Cortex of kidney (tissue), 1 donor: ENCODE measurements at places on chromosomes 4 and X.

GRCh38 chr4:82543131-82543530 is 18.7 kb downstream of the TMEM150C start:
- DNase-seq, result no peak

GRCh38 chr4:47372561-47372960 is 90.9 kb downstream of the COMMD8 start:
- DNase-seq, result no peak

DNA sequence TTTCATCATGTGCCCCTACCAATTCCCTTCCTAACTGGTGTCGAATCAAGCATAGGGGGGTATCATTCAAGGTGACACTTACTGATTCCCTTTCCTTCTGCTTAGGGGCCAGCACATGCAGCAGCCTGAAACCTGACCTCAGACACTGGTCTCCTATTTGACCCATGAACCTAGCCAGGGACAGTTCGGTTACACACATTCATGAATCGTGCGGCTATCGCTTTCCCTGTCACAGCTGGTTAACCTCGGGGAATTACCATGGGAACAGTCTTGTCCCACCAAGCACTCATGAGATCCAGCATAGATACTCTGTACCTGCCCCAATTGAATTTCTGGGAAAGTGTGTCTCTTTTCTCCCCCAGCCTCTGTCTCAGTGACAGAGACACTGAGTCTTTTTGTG is 140.4 kb downstream of the ZNF674 start:
- DNase-seq, result no peak

GRCh38 chr4:188268131-188268908 is 129.1 kb downstream of the TRIML1 start:
- DNase-seq, result no peak

- DNase-seq, result no peak
Observed at GRCh38 chrX:1871887-1872286, 257.0 kb downstream of the ASMT start.

GRCh38 chr4:176413171-176413570 is 93.4 kb downstream of the SPCS3 start:
- no peak for DNase-seq

DNA sequence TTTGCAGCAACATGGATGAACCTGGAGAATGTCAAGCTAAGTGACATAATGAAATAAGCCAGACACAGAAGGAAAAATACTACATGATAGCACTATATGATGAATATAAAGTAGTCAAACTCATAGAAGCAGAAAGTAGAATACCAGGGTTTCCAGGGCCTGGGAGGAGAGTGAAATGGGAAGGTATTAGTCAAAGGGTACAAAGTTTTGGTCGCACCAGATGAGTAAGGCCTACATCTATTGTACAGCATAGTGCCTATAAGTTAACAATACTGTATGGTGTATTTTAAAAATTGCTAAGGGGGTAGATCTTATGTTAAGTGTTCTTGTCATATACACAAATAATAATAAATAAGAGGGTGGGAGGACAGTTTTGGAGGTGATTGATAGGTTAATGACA is 41.5 kb downstream of the ENOX2 start:
- DNase-seq, result no peak

- no peak for DNase-seq
Observed at GRCh38 chr4:123599920-123600810, 203.6 kb downstream of the SPRY1 start.

DNA sequence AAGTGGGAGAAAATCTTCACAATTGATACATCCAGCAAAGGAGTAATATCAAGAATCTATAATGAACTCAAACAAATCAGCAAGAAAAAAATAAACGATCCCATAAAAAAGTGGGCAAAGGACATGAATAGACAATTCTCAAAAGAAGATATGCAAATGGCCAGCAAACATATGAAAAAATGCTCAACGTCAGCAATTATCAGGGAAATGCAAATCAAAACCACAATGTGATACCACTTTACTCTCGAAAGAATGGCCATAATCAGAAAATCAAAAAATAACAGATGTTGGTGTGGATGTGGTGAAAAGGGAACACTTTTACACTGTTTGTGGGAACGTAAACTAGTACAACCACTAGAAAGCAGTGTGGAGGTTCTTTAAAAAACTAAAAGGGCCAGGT is 114.3 kb upstream of the CCSER1 start:
- no peak for DNase-seq

GRCh38 chrX:53950130-53950733 is 94.0 kb downstream of the PHF8 start:
- no peak for DNase-seq

GRCh38 chr4:15855804-15856475 is 77.8 kb downstream of the CD38 start:
- no peak for DNase-seq

DNA sequence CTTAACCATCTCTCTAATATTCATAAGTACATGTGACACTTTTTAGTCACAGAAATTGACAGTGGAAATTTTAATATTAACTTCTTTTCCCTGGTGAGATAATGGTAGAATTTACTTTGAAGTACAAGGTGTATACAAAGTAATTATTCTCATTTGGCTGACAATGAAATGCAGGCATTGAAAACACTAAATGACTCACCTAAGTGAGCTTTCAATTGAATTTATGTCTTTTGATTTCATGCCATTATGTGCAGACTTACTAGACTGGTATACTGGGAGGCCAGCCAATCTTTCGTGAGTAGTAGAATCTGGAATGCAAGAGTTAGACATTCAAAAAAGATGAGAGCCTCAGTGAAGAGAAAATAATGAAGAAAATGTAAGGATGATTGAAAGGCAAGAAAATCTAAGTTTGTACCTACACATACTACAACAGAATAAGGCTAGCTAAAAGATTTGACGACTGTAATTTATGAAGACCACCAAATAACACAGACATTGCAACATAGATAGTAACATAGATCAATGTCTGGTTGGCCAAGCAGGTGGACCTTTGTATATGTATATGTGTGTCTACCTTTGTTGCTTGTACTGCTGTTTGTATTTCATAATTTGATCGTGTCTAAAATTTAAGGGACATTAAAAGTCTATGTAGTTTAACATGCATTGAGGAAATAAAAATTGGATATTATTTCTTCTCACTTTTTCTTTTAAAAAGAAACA is 459.7 kb downstream of the IL15 start:
- DNase-seq, result no peak

DNA sequence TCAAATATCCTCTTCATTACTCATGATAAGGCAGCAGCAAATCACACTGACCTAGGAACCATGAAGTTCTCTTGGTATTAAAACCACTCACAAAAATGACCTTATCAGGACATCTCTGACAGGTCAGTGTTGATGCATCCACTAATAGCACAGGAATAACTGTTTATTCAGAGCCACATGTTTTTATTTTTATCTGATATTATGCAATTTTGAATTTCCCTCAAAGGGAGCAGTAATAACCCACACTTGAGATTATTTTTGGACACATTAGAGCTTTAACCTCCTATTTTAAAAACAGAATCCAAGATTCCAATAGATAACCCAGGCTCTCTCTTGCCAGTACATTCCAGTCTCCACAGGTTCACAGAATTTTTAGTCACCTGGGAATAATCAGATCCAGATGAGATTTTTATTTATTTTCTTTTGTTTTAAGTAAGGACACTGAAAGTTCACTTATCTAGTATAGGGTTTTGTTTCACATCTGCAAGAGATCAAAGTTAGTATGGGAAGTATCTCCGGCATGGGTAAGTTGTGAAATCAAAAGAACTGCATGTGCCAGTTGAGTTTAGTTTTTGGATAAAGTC is 36.3 kb upstream of the MYOZ2 start:
- DNase-seq, result no peak

DNA sequence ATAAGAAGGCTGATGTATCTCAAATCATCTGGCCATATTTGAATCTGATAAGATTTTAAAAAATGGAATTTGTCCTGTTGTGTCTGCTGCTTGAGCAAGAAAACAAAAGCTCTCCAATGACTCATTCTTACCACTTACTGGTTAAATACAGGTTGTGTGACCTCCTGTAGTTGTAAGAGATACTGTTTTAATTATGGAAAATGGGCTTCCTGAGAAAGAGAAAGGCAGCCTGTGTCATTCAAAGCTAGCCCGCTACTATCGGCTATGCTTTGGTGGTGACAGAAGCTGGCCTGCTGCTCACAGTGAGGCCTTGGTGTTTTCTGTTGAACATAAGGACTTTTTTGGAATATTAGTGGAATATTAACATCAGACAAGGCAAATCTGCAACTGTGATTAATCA is 1722.1 kb upstream of the PCDH10 start:
- DNase-seq, result no peak

- DNase-seq, result no peak
Observed at GRCh38 chr4:128379860-128380259, 92.2 kb upstream of the PGRMC2 start.

- DNase-seq, result no peak
Observed at GRCh38 chr4:17468619-17469221, 43.2 kb downstream of the QDPR start.

GRCh38 chr4:77153006-77153405 is 4.0 kb upstream of the CCNG2 start:
- DNase-seq, result no peak

DNA sequence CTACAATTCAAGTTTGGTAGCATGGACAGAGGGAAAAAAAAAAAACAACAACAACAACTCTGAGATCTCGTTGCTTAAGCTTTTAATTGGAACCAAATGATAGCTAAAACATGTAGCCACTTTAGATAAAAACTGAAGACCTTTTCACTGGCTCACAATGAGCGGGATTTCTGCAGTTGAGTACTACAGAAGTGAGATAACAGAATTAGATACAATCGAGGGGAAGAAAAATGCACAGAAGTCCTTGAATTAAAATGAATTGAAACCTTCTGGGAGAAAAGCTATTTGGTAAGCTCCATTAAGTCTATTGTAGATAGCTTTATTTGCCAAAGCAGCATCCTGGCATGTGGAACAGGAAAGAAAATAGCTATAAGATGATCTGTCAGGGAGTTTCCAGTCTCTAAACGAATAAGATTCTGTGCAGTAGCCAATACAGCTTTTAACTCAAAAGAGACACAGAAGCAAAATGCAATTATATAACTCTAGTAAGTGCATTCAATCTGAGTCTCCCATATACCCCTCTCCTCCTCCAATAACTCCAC is 248.5 kb downstream of the ENOX2 start:
- no peak for DNase-seq

DNA sequence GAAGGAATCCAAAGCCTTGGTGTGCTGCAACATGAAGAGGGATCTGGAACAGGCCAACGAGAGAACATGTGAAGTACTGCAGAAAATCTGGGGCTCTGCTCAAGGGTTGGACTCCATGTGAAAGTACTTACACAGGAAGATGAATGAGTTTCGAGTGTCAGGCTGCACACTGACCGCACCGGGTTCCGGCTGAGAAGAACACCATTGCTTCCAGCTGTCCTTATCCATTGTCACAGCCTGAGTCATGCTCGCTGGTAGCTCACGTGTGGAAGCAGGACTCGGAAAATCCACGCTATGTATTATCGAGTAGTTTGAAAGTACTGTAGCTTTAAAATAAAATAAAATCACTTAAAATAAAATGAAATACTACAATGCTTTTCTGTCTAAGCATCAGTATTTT is 50.4 kb upstream of the TBL1X start:
- DNase-seq, result no peak

GRCh38 chrX:73268463-73268862 is 53.8 kb upstream of the NAP1L2 start:
- DNase-seq, result no peak

- no peak for DNase-seq
Observed at GRCh38 chr4:107826421-107826980, 1.8 kb downstream of the SGMS2 start.
